Activated CD4-positive, alpha-beta T cell treated with anti-CD3 and anti-CD28 coated beads, Interleukin-2, Interleukin-4, amounts not matched to agents 100 ng/mL and 50 ng/mL, durations not matched to agents 16 hours and 8 hours (primary cell): ENCODE measurements at places on chromosomes 7 and 10.
A peak's percentile ranks its signal among the peaks of the same experiment; 100 is the strongest.

- no peak for DNase-seq
These were observed 2.1 kb upstream of the GUSB start for GRCh38 chr7:65983965-65984658.

DNA sequence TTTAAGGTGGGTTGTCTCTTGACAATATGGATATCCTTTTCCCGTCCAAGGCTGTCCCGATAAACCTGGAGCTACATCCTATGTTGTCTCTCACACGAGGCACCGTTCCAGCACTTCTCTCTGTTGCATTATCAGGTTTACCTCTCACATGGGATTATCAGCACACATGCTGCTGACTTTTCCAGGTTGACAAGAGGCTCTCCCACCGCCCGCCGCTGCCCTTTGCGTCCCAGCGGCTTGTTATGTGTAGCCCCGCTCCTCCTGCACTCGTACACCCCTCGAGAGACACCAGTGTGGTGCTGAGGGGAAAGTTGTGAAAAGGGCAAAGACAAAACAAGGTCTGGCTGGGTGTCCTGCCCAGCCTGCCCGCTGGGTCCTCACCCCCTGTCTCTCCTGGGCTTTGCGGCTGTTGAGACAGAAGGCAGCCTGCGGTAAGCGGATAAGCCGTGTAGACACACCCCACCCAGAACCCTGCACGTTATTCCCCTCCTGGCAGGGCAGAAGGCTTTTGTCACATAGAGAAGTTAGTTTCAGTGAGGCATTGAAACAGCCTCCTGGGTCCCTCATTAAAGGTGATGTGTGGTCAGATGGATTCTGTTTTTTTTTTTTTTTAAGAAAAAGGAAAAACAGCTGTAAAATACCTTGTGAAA, 38.7 kb downstream of the UBE3C start:
- no peak for DNase-seq

DNA sequence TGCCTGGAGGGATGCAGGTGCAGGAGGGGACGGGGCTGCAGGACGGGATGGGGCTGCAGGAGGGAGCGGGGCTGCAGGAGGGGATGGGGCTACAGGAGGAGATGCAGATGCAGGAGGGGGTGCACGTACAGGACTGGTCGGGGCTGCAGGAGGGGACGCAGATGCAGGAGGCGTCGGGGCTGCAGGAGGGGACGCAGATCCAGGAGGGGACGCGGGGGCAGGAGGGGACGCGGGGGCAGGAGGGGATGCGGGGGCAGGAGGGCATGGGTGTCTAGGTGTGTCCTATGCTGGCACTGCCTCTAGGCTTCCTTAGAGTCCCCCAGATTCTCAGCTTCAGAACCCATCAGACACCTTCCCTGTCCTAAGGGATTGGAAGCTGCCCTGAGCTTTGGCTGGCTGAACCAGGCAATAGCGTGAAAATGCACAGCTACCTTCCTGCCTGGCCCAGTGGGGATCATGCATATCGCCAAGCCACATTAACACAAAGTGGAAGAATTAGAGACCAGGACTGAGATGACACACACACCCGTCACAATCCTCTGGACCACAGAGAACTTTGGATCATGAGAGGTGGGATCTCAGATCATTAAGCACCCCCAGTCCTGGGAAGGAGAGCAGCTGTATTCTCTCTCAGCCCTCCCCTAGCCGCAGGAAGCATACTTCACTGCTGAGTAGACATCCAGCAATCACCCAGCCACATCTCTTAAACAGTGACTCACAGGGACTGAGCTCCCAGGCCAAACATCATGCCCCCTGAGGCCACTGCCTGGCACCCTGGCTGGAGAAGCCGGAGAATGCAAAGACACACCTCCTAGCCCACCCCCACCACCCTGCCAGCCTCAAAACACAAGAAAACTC, 67.3 kb downstream of the VWA2 start:
- no peak for DNase-seq

GRCh38 chr7:129612112-129613015, 844 bp downstream of the NRF1 start:
- peak; percentile 32 for DNase-seq

GRCh38 chr10:77274046-77274795, 363.4 kb downstream of the KCNMA1 start:
- DNase-seq = no peak

DNA sequence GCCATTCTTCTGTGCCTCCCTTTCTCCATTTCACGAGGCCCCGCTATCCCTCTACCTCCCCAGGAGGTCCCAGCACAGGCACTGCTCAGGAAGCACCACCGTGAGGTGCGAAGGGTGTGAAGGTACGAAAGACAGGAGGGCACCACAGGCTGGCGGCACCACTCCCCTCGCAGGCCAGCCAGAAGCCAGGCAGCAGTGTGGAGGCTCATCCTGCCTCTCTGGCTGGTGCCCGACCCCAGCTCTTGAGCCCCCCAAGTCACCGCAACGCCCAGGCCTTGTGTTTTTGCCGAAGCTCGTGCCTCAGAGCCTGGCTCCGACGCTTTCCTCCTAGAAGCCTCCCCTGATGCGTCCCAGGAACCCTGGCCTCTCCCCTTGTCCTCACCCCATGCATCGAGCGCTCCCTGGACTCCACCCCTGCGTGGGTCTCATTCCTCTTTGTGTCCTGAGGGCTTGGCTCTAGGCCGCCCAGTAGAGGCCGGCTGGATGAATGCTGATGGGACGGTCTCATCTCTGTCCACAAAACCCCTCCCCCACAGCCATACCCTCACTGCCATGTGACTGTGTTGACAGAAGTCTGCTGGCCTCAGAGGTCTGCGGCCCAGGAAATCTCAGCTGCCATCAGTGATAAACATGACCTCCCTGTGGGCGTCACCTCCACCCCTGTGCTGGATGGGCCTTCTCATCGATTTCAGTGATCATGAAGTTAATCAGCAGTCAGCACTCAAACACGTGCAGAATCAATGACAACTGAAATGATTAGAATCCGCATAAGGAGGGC, 19.3 kb downstream of the BRI3 start:
- no peak for DNase-seq

DNA sequence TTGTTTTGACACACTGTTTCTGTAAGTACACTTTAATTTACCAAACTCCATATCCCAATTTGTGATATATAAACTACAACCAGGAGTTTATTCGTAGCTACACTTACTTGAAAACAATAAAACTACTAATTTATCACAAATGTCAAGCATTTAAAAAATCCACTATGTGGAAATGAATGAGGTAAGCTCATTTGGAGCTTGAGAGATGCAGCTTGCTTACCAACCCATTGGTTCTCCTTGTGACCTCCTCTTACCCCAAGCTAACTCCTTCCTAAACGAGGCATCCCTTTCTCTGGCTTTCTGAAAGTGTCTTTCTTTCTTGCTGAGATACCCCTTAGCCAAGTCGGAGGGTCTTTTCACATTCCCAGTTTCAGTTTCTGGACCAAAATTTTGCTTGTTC, 2.5 kb downstream of the OR6V1 start:
- no peak for DNase-seq

GRCh38 chr7:16587790-16588189, 57.8 kb downstream of the ANKMY2 start:
- no peak for DNase-seq

GRCh38 chr7:145276118-145276517, 440.3 kb upstream of the TPK1 start:
- no peak for DNase-seq

DNA sequence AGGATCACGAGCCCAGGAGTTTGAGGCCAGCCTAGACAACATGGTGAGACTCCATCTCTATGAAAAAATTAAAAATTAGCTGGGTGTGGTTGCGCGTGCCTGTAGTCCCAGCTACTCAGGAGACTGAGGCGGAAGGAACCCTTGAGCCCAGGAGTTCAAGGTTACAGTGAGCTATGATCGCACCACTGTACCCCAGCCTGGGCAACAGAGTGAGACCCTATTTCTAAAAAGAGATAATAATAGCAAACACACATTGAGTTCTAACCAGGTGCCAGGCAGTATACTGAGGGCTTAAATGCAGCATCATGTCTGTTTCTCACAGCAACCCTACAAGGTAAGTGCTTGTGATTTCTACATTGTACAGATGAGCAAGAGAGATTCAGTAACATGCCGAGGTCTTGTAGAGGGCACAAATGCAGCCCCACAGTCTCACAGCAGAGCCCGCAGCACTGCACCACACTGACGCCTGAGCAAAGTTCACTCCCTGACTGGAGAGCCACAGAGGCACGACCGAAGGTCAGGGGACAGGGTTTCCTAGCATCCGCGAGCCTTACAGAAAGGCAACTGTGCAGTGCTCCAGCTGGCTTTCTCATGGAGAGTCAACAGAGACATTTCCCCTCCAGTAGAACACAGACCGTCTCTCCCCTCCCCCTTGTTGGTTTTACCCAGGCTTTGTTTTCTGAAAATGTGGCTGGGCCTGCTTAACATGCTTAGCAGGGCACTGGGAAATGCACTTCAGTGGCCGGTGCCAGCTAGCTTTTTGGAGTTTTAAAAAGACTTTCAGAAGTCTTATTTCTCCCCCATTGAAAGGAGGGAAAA, 36.5 kb downstream of the PDSS1 start:
- DNase-seq = no peak

- peak; percentile 43 for DNase-seq
These were observed 59.1 kb downstream of the STK32C start for GRCh38 chr10:132248455-132249225.

DNA sequence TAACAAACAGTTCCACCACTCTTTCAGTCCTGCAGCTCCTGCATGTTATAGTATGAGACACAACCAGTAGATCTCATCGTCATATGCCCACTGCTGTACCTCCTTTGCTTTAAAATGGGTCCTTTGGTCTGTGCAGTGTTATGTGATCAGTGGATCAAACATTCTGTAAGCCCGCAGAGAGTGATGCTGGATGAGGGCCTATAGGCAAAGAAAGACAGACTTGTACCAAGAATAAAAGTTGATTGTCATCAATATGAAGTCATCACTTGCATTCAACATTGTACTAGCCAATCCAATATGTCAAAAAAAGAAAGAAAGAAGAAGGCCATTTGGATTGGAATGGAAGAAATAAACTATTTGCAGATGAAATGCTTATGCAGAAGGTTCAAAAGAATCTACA, 79.8 kb upstream of the PHYHIPL start:
- no peak for DNase-seq

DNA sequence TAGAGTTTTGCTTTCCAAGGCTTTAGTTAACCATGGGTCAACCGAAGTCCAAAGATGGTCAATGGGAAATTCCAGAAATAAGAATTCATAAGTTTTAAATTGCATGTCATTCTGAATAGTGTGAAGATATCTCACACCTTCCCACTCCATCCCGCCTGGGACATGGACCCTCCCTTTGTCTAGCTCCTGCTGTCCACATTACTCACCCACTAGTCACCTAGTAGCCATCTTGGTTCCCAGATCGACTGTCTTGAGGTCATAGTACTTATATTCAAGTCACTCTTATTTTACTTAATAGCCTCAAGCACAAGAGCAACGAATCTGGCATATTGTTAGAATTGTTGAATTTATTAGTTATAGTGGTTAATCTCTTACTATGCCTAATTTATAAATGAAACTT, 366.6 kb downstream of the PRPF18 start:
- no peak for DNase-seq

DNA sequence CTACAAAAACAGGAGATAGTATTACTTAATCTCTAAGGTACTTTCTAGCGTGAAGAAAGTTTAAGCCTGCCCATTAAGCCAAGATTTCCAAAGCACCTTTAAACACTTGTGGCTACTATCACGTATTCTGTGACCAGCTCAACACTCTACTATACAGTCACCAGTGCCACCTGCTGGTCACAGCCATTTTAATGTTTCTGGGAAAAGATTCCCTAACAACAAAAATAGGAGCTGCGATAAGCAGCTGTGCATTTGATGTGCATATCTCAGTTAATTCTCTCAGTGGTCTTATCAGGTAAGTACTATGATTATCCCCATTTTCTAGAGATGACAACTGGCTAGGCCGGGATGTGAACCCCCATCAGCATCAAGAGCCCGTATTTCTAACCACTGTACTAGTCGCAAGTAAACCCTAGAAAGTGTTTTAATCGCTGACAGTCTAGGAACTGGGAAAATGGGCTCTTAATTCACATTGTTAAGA, 860 bp downstream of the SEC31B start:
- DNase-seq = peak; percentile 67

DNA sequence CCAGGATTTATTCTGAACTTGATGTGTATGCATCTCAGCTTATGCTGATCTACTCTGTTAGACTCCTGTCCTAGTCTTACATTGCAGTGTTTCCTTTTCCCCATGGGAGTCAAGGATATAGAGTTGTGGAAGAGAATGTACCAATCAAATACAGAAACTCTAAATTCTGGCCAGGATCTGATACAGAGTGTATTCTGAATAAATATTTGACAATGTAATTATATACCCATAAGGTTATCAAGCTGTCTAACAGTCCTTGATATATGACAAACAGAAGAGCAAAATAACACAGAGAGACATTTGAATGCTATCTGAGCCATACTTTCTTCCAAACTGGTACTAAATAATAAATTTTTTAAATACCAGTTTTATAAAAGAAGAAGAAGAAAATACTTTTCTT, 116.8 kb downstream of the ETV1 start:
- DNase-seq = no peak

GRCh38 chr10:29239569-29240472, 49.0 kb upstream of the LYZL1 start:
- no peak for DNase-seq

- DNase-seq = peak; percentile 85
These were observed 9.2 kb downstream of the ITPRIP start for GRCh38 chr10:104328896-104329710.

DNA sequence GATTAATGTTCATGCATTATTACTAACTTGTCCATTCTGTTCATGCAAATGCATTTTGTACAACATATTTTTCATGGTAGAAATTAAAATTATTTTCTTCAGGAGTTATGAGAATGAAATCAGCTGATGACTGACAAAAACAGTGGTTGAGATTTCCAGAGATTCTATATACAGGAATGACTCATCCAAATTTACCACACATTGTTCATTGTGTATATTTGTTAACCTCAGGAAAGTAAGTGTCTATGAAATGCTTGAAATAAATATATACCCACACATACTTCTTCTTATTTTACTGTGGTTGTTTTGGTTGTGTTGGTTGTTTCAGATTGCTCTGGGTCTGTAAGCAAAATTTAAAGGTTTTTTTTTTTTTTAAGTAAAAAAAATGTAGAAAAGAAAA, 108.1 kb upstream of the SP8 start:
- no peak for DNase-seq

DNA sequence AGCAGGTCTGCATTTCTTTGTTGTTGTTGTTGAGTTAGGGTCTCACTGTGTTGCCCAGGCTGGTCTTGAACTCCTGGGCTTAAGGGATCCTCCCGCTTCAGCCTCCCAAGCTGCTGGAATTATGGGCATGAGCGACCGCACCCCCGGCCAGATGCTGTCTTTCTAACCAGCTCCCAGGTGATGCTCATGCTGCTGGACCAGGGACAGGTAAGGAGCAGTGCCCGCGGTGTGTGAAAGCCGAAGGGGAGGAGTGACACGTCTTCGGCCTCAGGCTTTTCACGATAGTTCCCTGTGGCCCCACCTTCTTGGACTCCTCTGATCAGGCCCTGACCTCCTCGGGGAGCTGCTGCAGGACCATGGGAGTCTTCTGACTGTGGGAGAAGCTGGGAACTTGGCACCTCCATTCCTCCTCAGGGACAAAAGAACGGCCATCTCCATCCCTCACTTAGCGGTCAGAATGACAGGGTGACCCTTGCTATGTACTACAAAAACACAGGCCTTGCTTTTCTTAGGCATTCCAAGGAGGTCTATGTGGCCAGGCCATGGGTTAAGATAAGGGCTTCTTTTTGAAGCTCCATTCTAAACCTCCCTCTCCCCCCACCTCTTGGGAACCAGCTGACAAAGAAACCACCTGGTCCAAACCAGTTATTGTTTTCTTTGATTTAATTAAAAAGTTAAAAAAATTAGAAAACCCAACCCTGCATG, 5.5 kb downstream of the SFRP5 start:
- DNase-seq = no peak

- no peak for DNase-seq
These were observed 33.0 kb upstream of the GPR26 start for GRCh38 chr10:123633106-123633505.
